ENCODE measurements at places on chromosomes 5 and 9.

DNA sequence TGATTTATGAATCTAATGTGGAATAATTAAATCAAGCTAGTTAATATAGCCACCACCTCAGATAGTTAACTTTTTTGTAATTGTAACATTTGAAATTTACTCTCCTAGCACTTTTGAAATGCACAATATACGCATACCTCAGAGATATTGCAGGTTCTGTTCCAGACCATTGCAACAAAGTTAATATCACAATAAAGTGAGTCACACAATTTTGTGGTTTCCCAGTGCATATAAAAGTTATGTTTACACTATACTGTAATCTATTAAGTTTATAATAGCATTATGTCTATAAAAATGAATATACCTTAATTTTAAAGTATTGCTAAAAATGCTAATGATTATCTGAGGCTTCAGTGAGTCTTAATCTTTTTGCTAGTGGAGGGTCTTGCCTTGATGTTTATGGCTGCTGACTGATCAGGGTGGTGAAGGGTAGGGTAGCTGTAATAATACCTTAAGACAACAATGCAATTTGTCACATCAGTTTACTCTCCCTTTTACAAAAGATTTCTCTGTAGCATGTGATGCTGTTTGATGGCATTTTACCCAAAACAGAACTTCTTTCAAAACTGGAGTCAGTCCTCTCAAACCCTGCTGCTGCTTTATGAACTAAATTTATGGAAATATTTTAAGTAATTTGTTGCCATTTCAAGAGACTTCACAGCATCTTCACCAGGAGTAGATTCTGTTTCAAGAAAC is 235.1 kb upstream of the ADAMTSL1 start:
- peak; percentile 64 for DNase-seq

- DNase-seq: no peak
Measured at GRCh38 chr9:99183616-99184015, 38.1 kb downstream of the ALG2 start.

- DNase-seq: no peak
Measured at GRCh38 chr5:133370904-133371303, 241.4 kb downstream of the FSTL4 start.

DNA sequence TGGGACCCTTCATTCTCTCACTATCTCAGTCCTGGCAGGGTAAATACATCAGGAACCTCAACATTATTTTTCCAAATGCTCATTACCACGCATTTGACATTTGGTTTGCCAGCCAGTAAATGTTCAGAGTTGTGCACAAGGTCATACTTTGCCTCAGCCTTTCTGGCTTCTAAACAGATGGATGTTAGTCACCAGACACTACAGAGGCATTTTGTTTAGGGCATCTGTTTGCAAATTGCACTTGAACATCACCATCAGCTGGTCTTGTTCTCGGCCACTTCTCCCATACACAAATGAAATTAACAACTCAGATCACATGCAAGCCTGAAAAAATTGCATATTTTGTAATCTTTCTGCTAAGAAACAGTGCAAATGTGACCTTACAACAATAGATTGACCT is 75.0 kb upstream of the SLC1A1 start:
- DNase-seq: no peak

GRCh38 chr9:117305454-117305853 is 109.4 kb downstream of the ASTN2 start:
- no peak for DNase-seq

DNA sequence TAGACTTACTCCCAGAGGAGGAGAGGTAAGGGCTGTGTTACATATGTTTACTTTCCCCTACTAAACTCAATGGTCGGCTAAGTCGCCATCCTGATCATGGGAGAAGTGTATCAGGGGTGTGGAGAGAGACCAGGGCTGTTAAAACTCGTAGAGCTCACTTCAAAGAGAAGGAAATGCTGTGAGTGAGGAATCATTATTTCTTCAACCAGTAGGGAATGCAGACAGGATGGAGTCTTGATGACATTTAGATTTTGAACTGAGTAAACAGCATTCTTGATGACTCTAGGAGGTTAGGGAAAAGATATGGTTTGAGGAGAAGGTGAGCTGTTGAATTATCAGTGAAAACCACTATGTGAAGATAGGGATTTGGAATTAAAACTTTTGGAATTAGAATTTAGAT is 17.3 kb downstream of the RECK start:
- peak; percentile 58 for DNase-seq

DNA sequence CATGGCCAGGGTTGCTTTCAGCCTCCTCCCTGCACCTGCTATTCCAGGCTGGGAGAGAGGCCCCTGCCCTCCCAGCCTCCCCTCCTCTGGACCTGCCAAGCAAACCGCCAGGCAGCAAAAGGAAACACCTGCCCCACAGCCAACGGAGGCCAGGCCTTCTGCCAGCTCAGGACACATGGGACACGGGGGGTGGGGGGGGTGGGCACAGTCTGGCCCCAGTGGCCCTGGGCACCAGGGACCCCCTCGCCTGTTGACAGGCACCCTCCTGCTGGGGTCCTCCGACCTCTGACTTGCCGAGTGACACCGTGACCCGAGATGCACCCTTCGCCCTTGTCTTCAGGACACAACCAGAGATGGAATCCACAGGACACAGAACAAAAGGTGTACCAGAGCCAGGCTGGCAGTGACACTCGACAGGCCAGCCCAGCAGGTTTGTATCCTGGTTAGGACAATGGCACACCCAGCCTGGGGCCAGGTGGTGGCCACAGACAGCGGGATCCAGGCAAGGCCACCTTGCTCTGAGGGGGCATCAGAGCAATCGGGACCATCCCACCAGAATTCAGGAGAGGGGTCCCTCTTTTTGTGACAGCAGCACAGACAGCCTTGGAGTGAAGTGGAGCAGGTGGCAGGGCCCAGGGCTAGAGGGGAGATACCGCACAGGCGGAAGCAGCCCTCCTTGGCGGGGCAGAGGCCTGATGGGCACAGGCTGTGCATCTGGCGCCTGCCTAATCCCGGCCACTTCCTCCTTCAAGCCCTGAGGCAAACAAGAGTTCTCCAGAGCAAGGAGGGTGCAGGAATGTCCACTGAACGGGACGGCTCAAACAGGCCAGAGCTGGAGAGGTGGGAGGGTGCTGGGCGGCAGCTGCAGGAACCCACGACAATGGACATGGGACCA is 1.3 kb upstream of the TMEM210 start:
- DNase-seq: no peak

DNA sequence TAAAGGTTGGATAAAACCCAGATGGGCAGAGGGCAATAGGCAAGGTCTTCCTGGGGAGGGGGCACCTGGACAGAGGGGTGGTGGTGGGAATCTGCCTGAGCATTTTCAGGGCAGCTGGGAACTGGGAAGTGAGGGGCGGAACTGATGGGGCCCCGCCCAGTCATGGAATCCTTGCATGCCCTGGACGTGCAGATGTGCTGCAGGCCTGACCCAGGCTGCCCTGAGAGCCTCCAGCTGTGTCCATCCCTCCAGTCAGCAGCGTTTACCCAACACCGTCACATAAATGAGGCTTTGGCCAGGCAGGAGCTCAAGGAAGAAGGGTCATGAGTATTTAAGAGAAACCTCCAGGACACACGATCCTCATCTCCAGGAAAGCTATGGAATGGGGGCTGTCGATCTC is 70.3 kb downstream of the DAB2IP start:
- DNase-seq: no peak

DNA sequence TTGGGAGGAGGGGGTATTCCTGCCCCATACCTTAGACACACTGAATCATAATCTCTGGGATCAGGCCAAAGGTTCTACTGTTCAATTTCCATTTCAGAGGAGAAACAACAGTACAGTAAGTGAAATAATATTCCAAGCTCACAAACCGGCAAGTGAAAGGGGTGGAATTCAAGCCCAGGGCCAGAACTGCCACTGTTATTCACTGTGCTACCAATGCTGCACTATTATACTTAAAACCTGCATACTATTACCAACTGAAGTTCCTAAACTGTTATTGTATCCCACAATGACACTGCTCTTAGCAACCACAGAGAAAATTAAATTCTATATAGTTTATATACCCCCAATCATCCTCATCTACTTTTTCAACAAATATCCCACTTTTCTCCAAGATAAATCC is 24.6 kb downstream of the SSBP2 start:
- DNase-seq: no peak

- DNase-seq: no peak
Measured at GRCh38 chr5:167943343-167943742, 348.1 kb upstream of the WWC1 start.

DNA sequence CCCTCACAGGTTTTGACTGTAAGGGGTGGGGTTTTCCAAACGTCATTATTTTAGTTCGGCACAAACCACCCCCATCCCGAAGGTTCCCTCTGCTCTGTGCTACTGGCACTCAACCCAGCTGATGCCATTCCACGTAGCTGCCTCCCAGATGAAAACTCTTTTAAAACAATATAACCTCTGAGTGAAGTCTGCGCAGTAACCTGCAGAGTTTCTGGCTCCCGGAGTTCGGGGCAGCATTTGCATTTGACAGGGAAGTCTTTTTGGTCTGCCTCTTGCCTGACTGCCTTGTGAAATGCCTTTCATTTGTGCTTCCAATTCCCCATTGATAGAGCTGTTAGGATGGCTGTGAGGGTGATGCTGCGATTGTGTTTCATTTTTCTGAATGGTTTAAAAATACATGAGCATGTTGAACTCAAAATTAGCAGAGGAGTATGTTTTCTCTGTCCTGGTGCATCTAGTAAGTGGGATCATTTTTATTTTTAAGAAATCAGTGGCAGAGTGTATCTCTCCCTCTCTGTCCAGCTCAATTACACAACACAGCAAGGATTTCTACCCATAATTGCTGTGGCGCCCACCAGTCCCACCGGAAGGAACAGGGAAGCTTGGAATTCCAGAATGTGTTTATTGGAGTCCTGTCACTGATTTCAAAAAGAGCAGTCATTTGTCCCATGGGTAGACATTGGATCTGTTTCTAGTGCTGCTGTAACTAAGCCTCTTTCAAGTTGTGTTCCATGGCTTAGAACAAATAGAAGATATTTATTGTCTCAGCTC is 24.8 kb downstream of the ADCY2 start:
- DNase-seq: no peak

GRCh38 chr5:179981636-179982035 is 73.9 kb upstream of the TBC1D9B start:
- DNase-seq: no peak

GRCh38 chr5:86354664-86355063 is 263.1 kb upstream of the COX7C start:
- no peak for DNase-seq

DNA sequence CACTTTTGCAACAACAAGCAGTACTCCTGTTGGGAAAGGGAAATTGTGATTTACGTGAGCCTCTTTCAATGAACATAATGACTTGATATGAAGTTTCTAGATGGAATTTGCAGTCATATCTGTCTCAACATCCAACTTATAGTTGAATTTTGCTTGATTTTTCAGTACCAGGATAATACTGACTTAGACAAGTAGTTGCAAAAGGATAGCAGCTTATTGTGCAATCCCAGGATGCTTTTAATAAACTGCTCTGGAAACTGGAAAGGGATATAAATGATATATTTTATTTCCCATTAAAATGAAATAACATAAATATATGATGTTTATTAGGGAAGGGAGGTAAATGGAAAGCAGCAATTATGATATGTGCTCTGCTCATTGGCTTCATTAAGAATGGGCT is 174.4 kb upstream of the RGMB start:
- DNase-seq: no peak

DNA sequence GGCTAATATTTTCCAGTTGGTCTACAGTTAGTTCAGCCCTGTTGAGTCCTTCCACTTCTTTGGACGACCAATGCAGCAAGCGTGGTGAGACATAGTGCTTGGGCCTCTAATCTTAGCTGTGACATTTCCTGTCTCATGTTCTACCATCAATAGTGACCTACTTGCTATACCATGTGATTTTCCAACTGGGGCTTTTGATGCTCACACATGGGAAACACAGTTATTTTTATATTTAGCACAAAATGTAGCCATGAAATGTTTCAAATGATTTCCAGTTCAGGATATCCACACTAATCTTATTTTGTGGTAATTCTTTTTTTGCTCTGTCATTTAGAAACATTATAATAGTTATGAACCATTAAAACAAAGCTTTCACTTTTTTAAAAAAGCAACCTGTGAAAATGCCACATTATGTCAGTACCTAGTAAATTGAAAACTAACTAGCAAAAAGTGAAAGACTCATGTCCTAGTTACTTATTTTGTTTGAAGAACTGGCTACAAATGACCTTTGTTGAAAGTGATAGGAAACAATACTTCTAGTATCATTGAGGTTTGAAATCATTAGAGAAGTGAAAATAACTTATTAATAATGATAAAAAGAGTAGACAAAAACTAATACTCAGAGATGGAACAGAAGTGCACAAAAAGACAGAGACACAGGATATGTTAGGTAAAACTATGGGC is 18.3 kb downstream of the MARCHF3 start:
- no peak for DNase-seq

- DNase-seq: peak; percentile 83
Measured at GRCh38 chr5:159826351-159827214, 89.7 kb upstream of the ADRA1B start.

DNA sequence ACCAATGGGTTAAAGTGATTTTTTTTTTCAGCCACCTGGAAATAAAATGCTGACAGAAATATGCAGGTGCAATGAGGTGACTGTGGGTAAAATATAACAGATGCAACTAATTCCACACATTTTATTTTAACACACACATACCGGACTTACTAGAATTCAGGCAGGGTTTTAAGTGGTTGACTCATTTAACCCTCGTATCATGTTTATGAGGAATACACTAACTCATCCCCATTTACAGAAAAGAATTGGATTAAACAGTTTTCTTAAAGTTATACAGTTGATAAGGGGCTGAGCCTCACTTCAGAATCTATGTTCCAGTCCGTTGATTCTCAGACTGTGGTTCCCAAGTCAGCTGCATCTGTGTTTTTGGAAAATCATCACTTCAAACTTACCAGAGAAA is 207.5 kb downstream of the CHSY3 start:
- DNase-seq: no peak

GRCh38 chr5:172463031-172463430 is 8.7 kb upstream of the SH3PXD2B start:
- no peak for DNase-seq

DNA sequence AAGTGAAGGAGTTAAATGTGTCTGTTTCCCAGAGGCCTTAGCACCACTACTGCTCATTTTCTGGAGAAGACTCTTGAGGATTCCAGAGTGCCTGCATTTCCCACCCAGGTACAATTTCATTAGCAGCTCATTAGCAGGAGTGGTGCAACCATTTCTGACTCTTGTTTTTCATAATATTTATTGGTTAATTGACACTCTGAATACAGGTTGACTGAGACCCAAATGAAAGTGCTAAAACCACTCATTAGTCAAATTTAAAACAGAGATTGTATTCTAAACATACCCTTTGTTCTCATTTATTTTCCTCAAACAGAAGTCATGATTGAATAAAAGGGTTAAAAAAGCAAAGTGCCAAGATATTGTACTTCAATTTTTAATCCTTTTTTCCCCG is 134.5 kb downstream of the SIL1 start:
- no peak for DNase-seq

- peak; percentile 41 for DNase-seq
Measured at GRCh38 chr5:142915813-142916424, 145.7 kb downstream of the ARHGAP26 start.

DNA sequence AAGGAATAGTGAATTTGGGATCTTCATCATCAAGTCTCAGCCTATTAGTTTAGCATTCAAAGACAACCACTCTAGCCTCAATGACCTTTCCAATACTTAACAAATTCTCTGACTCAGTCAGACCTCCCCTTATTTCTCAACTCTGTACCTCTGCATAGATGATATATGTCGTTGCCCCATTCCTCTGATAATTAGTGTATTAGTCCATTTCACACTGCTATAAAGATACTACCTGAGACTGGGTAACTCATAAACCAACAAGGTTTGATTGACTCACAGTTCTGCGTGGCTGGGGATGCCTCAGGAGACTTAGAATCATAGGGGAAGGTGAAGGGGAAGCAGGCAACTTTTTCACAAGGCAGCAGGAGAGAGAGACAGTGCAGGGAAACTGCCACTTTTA is 8.9 kb downstream of the MRPL22 start:
- no peak for DNase-seq
